ENCODE measurements at places on chromosomes 13 and 19.

DNA sequence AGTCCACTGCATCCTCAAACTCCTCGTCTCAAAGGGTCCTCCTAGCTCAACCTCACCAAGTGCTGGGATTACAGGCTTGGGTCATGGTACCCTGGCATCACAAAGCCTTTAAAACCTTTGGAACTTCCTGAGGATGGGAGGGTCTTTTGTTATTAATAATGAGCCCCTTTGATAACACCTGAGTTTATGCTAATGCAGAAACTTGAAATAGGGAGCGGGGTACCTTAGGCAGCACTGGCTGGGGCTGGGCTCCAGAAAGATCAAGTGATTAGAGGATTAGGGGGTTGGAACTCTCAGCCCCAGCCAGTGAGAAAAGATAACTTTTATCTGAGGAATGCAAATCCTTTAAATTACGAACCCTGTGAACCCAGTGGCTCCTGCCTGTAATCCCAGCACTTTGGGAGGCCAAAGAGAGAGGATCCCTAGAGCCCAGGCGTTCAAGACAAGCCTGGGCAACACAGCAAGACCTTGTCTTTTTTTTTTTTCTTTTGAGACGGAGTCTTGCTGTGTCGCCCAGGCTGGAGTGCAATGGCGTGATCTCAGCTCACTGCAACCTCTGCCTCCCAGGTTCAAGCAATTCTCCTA lies 9.3 kb upstream of the PSPC1 start:
- DNase-seq = no peak

GRCh38 chr19:47417107-47417745 lies 2.1 kb downstream of the MEIS3 start:
- no peak for DNase-seq

DNA sequence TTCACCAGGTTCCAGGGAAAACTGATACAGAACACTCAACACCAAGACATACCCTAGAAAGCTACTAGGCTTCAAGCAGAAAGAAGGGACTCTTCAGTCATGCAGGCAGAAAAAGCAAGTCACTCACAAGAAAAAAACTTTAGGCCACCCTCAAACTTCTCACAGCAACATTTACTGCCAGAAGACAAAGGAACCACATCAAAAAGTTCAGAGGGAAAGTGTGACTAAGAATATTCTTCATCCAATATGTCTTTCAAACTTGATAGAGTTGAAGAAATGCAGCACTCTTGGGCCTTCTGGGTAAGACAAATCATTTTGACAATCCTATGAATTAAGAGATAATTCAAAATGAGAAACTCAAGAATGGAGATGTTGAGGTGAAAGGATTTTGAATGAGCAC lies 7.7 kb downstream of the DZIP1 start:
- no peak for DNase-seq

DNA sequence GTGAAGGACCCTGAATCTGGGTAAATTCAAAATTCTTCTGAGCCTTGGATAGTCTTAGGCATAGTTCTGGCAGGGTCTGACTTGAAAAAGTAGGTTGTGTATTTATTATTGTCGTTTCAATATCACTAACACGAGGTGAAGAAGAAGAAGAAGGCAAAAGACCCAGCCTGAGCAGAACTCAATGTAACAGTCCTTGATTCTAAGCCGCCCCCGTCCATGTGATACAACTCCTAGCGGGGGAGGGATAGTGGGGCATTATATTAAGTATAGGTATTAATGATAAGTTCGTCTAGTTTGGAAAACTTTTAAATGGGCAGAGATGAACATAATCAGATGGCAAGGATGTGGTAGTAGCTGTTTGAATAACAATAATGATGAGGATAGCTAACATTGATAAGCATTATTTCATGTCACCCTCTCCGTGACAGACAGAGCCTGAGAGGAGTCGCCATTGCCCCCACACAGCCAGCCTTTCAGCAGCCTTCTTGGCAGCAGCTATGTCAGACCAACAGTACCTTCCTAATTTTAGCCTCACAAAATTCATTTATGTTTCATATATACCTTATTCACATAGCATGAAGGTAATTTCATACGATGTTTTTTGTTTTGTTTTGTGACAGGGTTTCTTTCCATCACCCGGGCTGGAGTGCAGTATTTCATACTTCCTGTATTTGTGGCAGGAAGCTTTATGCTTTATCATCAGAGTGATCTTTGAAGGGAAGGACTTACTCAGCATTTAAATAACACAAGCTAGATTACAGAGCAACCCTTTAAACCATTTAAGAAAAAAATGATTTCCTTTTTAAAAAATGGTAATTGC lies 64.4 kb upstream of the NPAS1 start:
- DNase-seq = no peak

DNA sequence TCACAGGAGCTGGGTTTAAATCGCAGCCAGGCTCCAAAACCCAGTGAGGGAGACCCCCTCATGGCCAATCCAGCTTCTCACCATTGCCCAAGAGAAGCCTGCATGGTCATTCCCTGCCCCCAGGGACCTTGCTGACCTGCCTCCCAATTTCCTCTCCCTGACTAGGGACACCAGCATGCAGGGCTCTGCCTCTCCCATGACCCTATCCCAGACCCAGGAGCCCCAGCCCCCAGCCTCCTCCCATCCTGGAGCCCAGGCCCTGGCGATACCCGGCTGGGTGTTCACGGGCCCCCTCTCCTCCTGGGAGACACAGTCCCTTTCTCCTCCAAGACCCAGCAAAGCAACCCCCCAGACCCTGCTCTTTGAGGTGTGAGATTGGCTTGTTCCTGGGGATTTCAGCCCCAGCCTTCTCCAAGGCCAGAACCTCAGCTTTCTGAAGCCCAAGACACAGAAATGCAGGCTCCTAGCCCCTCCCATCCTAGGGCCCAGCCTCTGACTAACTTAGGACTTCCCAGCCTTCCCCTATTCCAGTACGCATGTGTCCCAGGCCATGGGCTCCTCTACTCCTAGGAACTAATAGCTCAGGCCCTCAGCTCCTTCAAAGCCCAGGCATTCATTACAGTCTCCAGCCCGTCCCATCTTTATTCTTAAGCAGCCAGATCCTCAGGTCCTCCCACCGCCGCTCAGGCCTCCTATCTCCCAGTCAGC lies 1.1 kb downstream of the GYS1 start:
- peak; percentile 34 for DNase-seq

- DNase-seq = peak; percentile 40
Observed at GRCh38 chr13:32824675-32825074, 191.5 kb upstream of the KL start.

- DNase-seq = no peak
Observed at GRCh38 chr13:23851106-23851505, 38.1 kb downstream of the MIPEP start.

GRCh38 chr13:58097831-58098230 lies 466.3 kb downstream of the PCDH17 start:
- DNase-seq = no peak

DNA sequence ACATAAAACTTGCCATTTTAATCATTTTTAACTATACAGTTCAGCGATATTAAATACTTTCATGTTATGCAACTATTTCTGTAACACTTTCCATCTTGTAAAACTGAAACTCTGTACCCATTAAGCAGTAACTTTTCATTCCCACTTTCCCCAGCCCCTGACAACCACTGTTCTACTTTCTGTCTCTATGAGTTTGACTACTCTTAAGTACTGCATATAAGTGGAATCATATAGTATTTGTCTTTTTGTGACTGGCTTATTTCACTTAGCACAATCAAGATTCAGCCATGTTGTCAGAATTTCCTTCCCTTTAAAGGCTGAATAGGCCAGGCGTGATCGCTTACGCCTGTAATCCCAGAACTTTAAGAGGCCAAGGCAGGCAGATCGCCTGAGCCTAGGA lies 56.2 kb downstream of the ARHGAP35 start:
- no peak for DNase-seq

DNA sequence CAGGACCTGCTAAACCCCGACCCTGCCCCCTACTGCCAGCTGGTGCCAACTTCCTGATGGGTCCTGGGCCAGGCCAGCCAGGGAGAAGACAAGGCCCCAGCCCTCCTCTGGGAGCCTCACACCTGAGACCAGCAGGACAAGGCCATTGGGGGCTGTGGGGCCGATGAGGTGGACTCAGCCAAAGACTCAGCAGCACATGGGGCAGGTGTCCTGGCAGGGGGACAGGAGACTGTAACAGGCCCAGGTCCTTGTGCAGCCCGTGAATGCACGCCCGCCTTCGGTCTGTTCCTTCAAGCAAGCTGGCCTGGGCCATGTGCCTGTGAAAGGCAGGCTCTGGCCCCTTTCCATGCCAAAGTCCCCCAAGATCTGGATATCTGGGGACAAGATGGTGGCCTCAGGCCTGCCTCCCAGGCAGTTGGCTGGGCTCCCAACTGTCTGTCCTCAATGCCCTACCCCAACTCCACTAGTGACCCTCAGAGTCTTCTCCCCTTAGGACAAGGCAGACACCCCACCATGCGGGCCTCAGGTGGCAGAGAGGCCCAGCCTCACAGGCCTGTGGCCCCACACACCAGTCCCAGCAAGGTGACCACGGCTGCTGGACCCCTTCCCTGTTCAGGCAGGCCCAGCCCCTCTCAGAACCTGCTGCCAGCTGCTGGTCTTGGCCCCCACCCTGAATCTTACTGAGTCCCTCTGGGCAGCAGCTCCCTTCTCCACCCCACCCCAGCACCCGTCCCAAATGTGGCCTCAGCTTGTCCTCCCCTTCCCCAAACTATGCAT lies 12.3 kb downstream of the CEACAM19 start:
- no peak for DNase-seq

DNA sequence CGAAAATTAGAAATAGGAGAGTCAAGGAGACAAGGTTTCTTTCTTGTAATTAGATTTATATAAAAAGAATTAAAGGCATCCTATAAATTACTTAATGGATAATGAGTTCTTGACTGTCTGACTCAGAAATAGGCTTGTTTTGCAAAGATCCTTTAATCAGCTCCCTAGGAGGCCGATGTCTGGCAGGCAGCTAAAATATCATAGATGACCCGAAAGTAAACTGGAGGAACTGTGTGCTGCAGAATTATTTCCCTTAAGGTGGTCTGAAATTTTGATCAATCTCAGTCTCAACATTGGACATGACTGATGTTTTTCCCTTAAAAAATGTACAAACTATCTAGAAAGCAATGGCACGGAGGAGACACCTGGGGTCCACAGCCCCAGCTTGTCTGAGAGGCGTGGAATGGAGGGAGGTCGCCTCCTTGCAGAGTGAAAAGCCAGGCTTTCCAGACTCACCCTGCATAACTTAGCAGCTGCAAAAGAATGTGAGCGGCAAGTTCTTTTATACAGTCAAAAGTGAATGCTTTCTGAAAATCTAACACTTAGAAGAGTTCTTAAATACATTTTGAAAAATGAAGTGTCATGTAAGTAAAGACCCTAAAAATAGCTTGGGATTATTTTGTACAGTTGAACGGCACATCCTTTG lies 44.8 kb downstream of the MBNL2 start:
- DNase-seq = no peak

DNA sequence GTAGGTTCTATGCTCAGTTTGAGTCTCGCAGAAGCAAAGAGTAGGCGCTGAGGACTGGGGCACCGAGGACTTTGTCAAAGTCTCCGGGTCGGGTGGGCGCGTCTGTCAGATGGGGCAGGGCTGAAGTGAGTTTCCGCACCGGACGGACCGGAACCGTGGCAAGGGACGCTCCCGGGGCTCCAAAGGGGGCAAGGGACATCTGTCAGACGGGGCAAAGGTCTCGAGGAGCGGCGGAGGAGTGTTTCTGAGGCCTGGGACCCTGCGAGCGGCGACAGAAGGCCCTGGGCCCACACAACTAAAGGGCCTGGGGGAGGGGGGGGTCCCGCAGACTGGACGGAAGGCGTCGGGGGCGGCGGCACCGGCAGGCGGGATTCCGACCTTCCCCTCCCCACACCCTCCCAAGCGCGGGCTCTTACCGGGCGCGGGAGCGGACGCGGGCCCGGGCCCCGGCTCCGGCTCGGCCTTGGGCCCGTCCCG lies 13.3 kb upstream of the AKAP8L start:
- DNase-seq = no peak

GRCh38 chr19:3163230-3163886 lies 15.2 kb upstream of the S1PR4 start:
- DNase-seq = no peak

DNA sequence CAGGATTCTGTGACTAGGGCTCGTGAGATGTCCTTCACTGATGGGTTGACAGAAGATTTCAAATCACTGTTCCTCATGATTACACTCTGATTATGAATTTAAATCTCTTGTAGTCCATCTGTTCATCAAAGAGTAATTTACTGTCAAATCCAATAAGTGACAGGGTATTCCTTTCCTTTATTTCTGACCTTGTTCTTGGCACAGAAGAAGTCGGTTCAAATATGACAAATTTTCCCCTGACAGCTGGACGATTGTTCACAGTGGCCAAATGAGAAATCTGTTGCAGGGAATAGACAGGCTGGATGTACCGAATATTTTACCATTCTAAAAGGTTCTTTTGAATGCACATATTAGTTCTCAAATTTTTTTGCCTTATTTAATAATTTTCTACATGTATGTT lies 767.3 kb upstream of the GPC6 start:
- DNase-seq = no peak

GRCh38 chr19:2249880-2250765 lies 1.0 kb downstream of the AMH start:
- no peak for DNase-seq

DNA sequence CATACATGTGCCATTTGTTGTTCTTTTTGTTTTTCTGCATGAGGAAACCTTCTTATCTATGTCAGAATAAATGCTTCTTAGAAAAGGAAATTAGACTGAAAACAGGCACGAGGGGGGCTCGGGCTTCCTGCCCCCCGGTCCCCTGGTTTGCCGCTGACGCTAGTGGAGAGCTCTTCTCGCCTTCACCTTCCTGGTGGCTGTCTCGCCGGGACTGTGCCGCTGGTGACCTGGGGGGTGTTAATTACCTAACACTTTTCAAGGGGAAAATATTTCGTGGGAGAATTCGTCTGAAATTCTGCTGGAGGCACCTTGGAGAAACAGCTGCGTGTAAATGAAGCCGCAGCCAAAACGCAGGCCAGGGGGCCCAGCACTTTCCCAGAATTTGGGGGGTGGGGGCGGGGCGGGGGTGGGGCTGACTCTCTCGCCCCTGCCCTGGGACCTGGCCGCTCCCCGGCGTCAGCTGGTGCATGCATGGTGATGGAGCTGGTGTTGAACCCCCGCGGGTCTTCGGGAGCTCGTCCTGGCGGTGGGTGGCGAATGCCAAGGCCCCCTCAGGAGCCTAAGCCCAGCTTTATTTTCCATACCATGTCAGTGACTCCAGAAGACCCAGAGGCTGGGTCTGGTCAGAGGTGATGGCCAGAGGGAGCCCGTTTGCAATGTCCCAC lies 58.3 kb upstream of the MCF2L start:
- no peak for DNase-seq

GRCh38 chr13:85632526-85633195 lies 166.6 kb downstream of the SLITRK6 start:
- DNase-seq = no peak

GRCh38 chr13:60000081-60000480 lies 163.6 kb downstream of the DIAPH3 start:
- no peak for DNase-seq

- no peak for DNase-seq
Observed at GRCh38 chr19:46863818-46864629, 3.2 kb downstream of the ARHGAP35 start.

Data from epithelial cell of prostate (primary cell).